Left renal cortex interstitium (tissue), 4 donors: ENCODE measurements at places on chromosomes 6 and 20.

DNA sequence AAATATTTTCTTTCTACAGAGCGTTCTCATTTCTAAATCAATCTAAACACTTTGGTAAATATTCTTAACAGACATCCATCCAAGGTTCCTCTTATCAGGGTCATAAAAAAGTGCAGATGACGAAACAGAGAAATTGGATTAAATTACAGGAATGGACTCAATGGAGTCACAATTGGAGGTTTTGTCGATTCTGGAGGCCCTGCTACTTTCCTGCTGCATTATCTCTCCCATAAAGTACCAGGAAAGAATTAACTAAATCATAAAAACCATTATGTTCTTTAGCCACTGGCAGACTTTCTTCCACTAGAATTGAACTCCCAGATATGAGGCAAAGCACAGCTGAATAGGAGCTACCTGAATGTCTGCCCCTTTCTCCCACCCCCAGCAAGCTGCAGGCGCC lies 610.6 kb downstream of the HDGFL1 start:
- no peak for DNase-seq

GRCh38 chr20:46835418-46835817 lies 59.2 kb upstream of the EYA2 start:
- no peak for DNase-seq

GRCh38 chr6:44052419-44053023 lies 74.7 kb downstream of the MRPL14 start:
- DNase-seq = no peak

DNA sequence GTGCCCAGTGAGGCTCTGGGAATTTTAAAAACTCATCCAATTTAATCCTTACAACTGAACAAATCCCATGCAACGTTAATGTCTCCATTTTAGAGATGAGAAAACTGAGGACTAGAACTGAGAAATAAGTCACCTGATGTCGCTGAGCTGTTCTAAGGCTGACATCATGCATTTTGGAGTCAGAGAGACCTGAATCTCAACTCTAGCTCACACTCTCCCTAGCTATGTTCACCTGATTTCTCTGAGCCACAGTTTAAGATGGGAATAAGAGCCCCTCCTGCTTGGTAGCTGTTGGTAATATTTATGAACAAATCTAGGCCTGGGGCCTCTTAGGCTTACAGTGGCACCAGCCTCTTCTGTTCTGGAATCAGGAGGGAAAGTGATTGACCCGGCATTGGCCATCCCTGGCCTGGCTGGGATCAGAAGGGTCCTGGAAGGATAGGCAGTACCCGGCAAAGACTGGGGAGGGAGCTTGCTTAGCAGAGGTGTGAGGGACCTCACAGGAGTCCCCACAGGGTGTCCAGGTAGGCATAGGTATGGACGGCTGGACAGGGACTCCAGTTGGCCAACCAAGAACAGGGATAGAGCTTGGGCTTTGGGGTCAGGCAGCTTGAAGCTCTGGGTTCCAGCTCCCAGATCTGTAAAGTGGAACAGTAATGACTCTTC lies 18.8 kb upstream of the CSNK2A1 start:
- no peak for DNase-seq

DNA sequence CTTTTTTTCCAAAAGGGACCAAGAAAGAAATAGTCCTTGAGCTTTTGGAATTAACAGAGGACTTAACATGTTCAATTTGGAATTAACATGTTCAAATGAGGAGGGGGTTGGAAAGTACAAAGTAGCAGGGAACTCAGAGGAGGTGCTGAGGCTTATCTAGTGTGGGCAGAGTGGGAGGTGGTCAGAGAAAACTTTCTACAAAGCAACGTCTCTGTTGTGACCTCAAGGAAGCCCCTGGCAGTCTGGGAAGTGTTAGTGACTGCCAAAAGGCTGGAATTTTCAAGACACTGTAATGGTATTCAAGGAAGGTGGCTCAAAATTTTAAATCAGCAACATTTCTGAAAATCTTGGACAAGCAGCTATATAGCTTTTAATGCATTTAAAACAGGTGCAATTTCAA lies 7.3 kb downstream of the ECI2 start:
- DNase-seq = no peak

DNA sequence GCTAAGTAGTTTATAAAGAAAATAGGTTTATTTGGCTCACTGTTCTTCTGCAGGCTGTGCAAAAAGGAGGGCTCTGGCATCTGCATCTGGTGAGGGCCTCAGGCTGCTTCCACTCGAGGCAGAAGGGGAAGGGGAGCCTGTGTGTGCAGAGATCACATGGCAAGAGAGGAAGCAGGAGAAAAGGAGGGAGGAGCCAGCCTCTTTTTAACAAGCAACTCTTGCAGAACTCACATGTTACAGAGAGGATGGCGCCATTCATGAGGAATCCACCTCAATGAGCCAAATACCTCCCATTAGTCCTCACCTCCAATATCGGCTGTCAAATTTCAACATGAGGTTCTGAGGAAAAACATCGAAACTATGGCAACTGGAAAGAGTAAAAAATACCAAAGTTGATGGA lies 666.6 kb upstream of the SLC35B3 start:
- DNase-seq = no peak

GRCh38 chr6:117795234-117795633 lies 111.8 kb upstream of the SLC35F1 start:
- DNase-seq = no peak

GRCh38 chr6:81169166-81169565 lies 583.3 kb downstream of the TENT5A start:
- no peak for DNase-seq

GRCh38 chr6:157323966-157324300 lies 614 bp upstream of the TMEM242 start:
- no peak for DNase-seq

DNA sequence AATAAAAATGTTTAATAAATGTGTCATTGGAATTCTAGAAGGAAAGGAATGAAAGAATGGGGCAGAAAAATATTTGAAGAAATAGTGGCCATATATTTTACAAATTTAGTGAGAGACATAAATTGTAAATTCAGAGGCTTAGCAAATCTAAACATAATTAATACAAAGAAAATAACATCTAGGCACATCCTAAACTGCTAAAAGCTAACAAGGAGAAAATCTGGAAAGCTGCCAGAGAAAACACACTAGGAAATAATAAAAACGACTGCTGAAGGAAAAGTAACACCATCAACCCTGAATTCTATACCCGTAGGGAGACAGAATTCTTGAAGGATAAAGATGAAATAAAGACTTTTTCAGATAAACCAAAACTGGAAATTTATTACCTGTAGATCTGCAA lies 23.8 kb downstream of the CYB5R4 start:
- no peak for DNase-seq

DNA sequence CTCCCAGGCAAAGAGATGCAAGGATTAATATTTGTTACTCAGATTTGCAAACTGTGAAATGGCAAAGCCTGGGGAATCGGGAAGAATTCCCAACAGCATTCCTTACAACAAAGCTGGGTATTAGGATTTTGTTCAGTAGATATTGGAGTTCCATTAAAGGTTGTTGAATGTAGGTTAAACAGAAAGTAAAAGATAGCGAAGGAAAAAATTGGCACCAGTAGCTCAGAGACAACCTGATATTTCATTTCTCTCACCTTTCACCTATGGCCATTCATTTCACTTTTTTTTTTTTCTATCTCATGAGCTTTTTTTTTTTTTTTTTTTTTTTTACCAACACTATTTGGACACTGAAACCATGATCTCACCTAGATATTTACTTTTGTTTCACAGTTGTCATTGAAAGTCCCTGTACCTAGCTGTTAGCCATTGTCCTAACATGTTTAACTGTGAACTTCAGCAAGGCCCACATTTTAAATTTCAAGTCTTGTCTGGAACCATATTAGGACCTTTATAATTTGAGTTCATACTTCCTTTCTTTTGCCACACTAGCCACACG lies 552.5 kb downstream of the HAO1 start:
- no peak for DNase-seq

- no peak for DNase-seq
Observed at GRCh38 chr20:15162079-15162647, 824.8 kb upstream of the FLRT3 start.

DNA sequence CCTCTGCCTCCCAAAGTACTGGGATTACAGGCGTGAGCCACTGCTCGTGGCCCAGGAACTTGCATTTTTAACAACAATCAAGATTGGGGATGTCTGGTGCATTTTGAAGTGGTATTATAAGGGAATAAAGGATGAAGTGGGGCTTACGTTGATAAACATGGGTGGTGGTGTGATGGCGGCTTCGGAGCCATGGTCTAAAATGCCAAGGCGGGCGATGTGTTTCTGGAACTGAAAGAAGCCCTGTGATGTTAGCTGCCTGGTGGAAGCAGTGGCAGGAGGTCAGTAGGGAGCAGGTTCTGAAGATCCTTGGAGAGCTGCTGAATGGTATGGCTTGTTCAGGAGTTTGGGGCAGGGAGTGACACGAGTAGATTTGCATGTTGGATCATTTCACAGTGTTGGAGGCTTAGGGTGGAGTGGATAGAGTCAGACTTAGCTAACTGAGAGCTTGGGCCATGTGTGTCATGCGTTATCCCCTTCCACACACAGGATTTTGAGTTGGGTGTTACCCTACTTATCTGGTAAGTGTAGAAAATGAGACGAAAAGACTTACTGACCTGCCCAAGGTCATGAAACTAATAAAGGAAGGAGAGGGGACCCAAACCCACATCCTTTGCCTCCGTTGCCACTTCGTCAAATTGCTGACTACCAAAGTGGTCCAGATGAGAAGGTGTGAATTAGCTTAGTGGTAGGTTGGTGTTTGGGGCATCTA lies 1.5 kb downstream of the NELFCD start:
- no peak for DNase-seq

GRCh38 chr20:37513779-37514359 lies 7.2 kb upstream of the NNAT start:
- DNase-seq = no peak

DNA sequence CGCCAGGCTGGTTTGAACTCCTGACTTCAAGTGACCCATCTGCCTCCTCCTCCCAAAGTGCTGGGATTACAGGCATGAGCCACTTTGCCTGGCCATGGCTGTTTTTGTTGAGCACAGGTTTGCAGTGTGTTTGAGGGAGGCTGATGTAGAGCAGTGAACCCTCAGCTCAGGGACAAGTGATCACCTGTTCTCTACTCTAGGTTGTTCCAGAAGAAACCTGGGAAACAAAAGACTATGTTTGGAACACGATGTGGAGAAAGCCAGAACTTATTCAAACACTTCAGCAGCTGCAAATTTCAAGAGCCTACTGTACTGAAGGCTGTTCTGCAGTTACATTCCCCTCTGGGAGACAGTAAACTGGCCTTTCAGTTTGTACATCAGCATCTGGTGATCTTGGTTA lies 4.7 kb downstream of the TULP1 start:
- no peak for DNase-seq

GRCh38 chr20:58880994-58881752 lies 28.7 kb downstream of the GNAS start:
- no peak for DNase-seq

GRCh38 chr6:139776041-139776440 lies 401.6 kb upstream of the CITED2 start:
- no peak for DNase-seq

DNA sequence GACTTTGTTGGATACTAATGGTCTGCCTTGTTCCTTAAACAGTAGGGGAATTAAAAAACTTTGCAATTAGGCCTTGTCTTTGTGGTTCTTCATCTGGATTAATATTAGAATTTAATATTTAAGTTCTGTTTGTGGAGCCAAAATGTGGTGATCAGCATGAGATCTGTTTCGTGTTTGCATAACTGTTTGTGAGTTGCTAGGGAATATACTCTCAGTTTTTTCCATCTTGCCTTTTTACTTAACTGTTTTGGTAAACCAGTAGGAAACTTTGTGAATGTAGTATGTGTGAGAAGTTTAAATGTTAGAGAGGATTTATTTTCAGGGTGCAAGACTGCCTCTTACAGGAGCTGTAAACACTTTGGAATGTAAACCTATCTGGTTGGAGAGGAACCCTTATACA lies 35.6 kb downstream of the LRRC1 start:
- no peak for DNase-seq

- no peak for DNase-seq
Observed at GRCh38 chr6:168037242-168037641, 39.8 kb downstream of the KIF25 start.

DNA sequence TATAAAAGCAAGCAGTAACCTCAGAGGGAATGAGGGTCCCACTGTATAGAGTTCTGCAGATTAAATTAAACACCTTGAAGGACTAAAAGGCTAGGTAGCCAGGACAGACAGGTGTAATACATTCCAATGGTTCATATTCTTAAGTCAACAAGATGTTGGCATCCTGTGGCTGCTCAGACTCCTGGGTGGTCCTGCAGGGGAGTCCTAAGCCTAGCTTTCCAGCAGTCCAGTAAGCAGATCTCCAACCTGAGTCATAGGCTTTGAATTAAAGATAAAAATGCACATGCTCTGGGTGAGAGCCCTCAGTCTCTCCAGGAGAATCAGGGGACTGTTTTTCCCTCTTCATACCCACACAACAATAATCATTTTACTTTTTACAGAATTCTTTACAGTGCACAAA lies 307.3 kb upstream of the SUPT3H start:
- no peak for DNase-seq

DNA sequence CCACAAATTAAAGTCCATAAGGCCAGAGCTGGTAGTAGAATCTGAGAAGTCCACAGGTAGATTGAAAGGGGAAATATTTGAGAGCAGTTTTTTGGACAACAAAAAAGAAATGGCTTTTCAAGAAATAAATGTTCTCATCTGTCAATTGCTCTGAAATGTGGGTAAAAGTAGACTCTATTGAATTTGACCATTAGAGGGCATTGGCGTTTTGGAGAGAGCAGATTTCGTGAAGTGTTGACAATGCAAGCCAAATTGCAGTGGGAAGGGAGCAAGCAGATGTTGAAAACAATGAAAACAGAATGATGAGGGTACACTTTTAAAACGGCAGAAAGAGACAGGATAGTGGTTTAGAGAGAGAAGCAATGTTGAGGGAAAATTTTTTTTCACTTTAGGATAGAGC lies 149.1 kb upstream of the FAM83B start:
- DNase-seq = no peak

DNA sequence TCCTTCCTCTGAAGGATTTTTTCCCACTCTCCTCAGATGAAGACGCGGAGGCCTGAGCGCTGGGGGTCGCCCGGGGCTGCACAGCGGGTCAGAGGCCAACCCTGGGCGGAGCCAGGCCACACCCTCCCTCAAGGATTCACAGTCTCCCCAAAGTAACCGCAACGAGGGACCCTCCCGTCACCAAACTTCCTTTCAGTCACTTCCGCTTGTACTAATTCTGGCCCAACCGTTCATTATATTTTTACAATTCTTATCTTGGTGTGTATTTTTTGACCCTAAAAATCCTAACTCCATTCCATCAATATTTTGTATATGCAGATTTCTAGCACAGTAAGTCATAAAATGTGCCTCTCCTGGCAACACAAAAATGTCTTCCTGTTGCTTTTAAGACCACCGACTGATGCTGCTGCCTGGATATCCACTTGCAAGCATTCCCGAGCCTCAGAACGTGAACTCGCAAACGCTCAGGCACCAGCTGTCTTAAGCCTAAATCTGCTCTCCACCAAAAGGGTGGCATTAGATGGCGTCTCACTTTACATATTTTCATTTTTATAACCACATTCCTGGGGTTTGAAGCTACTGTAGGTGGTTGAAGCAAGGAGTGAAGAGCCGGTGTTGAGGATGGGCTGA lies 128.0 kb downstream of the DLL1 start:
- no peak for DNase-seq
